Activated CD8-positive, alpha-beta T cell treated with anti-CD3 and anti-CD28 coated beads for 36 hours (primary cell): ENCODE measurements at places on chromosomes 7 and 10. TPM values are rescaled to one million over a fixed set of nuclear protein-coding genes. Genes with fewer than 3 reads are reported as not detected.

The CALHM3 gene
- not detected for total RNA-seq

The HMX3 gene
- total RNA-seq = 0.45 TPM

The TMEM270 gene
- not detected for total RNA-seq

The STK17A gene
- total RNA-seq = 42.4 TPM

GRCh38 chr10:51085204-51085603 is 10.9 kb downstream of the PRKG1 start:
- no peak overlapping the region for H3K4me3 ChIP-seq
- peaks cover 2% of the 10 kb centered on the region for H3K27me3 ChIP-seq
- H3K4me1 ChIP-seq = no peaks in the 10 kb centered on the region
- DNase-seq = no peak

- H3K27me3 ChIP-seq = peaks cover 10% of the 10 kb centered on the region
- H3K36me3 ChIP-seq = no peaks in the 10 kb centered on the region
- H3K4me1 ChIP-seq = no peaks in the 10 kb centered on the region
- DNase-seq = no peak
Observed at GRCh38 chr10:125940515-125940914, 44.2 kb downstream of the FANK1 start.
